ENCODE measurements at places on chromosomes 4 and X.

- no peak for DNase-seq
Measured at GRCh38 chrX:39745818-39746217, 351.9 kb downstream of the BCOR start.

DNA sequence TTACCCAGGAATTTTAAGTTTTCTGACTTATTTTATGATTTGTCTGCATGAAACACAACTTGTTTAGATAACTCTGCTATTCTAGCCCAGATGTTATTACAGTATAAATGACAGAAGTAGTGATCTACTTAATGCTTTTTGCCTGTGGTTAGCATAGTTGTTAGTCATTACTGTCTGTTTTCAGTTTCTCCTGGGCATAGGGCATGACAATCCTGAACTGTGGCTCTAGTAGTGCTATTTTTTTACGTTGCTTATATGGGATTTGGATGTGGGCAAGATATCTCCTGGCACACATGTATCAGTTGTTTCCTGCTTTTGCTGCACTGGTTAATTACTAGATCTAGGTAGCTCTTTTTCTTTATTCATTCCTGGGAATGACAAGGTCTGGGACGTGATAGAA, 1005.8 kb downstream of the PCDH18 start:
- no peak for DNase-seq

- DNase-seq: no peak
Measured at GRCh38 chr4:121370729-121371325, 10.0 kb downstream of the QRFPR start.

- DNase-seq: no peak
Measured at GRCh38 chr4:67712000-67712625, 11.2 kb upstream of the UBA6 start.
